ENCODE measurements at places on chromosomes 5 and 9. TPM values are rescaled to one million over a fixed set of nuclear protein-coding genes. Genes with fewer than 3 reads are reported as not detected.
A peak's percentile ranks its signal among the peaks of the same experiment; 100 is the strongest.

Gene LHX3
- not detected for total RNA-seq

Gene SPINK4
- total RNA-seq: not detected

Gene BSPRY
- 1.6 TPM for total RNA-seq

Gene FOXD4
- total RNA-seq: not detected

Gene ALDH7A1
- 24.7 TPM for total RNA-seq

Gene SHC3
- 2.7 TPM for total RNA-seq

Gene OR2Y1
- not detected for total RNA-seq

Gene PCDHGB3
- 4.6 TPM for total RNA-seq

Gene SNCB
- 1.3 TPM for total RNA-seq

Gene PCDHA9
- total RNA-seq: 0.03 TPM

Gene ENC1
- total RNA-seq: 5.5 TPM

GRCh38 chr5:158770506-158770905 is 329.2 kb downstream of the EBF1 start:
- DNase-seq: no peak

- peak; percentile 44 for DNase-seq
These were observed 398 bp upstream of the BASP1 start for GRCh38 chr5:17216974-17217492.

DNA sequence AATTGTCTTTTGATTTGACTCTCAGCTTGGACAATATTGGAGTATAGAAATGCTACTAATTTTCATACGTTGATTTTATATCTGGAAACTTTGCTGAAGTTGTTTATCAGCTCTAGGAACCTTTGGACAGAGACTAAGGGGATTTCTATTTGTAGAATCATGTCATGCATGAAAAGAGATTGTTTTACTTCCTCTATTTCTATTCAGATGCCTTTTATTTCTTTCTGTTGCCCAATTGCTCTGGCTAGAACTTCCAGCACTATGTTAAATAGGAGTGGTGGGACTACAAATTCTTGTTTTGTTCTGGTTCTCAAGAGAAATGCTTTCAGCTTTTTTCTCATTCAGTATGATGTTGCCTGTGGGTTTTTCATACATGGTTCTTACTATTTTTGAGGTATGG is 112.8 kb upstream of the CDH12 start:
- no peak for DNase-seq

DNA sequence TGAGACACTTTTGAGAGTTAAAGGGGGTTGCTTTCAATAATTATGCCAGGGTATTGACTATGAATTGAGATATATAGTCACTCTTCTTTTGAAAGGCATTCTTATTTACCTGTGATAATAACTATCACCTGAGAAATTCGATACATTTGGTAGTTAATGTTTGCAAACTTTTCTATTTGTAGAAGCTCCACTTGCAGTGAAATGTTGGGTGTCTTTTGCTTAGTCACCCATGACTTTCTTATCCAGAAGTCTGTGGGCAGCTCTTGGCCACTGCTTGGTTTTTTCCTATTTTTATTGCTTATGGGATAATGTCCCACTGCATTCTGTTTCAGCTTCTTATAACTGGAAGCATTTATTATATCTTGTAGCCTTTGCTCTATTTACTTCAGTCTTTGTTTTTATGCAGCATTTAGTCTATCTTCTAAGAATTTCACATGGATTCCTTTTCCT is 3.9 kb downstream of the MACIR start:
- DNase-seq: no peak

DNA sequence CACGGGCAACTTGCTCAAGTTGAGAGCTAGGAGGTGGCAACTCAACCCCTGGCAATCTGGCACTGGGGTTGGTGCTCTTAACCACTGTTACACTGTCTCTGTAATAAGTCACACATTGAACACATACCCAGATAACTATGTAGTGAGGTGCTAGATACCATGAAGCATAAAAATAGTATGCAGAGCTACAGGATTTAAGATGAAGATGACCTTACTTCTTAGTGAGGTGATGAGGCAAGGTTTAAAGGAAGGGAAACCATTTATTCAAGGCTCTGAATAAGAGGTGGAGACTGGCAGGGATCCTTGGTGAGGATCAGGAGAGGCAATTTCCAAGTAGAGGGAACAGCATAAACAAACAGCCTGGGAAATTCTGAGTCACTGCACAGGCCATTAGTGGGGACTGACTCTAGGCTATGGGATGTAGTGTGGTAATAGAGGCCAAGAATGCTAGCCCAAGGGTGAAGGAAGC is 67.6 kb upstream of the NR3C1 start:
- DNase-seq: no peak

- DNase-seq: no peak
These were observed 43.7 kb downstream of the SLC36A1 start for GRCh38 chr5:151491062-151491461.

DNA sequence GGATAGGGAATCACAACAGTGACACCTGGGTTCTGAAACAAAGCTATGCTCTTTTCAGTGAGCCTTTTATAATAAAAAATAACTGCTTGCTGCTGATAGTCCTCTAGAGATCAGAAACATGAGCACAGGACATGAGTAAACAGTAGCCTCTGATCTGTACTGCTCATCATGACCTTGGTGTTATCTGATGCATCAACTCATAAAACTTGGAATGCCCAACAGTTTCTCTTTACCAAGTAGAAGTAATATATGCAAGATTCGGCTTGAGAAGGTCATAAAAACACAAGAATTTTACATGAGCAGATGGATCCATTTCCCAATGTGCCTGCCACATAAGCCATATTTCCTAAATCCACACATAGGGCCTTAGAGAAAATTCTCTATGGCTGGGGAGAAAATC is 318.3 kb upstream of the GRAMD2B start:
- no peak for DNase-seq

GRCh38 chr9:119429302-119429701 is 60.1 kb upstream of the BRINP1 start:
- no peak for DNase-seq

- no peak for DNase-seq
These were observed 19.9 kb downstream of the CTNNA1 start for GRCh38 chr5:138772986-138773594.

GRCh38 chr5:32465076-32465475 is 20.5 kb upstream of the ZFR start:
- DNase-seq: no peak

- DNase-seq: no peak
These were observed 257.9 kb downstream of the MAN2A1 start for GRCh38 chr5:109947667-109948066.

GRCh38 chr9:113446323-113446740 is 17.2 kb upstream of the RGS3 start:
- DNase-seq: no peak

- no peak for DNase-seq
These were observed 29.7 kb upstream of the TDRD7 start for GRCh38 chr9:97382099-97382718.

DNA sequence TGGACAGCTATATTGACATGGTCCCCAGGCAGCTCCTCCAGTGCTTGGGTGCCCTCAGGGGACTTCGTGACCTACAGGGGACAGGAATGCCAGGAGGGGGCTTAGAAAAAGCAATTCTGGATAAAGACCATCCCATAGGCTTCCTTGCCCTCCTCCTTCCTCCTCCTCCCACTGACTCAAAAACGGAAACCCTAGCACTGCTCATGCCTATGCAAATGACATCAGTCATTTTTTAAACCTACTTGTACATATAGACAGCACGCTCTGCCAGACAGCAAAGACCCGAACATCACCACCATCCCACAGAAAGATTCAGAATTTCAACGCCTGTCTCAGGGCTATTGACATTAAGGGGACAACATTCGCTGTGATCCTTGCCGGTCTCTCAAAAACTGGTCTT is 11.0 kb downstream of the IGFBPL1 start:
- no peak for DNase-seq

DNA sequence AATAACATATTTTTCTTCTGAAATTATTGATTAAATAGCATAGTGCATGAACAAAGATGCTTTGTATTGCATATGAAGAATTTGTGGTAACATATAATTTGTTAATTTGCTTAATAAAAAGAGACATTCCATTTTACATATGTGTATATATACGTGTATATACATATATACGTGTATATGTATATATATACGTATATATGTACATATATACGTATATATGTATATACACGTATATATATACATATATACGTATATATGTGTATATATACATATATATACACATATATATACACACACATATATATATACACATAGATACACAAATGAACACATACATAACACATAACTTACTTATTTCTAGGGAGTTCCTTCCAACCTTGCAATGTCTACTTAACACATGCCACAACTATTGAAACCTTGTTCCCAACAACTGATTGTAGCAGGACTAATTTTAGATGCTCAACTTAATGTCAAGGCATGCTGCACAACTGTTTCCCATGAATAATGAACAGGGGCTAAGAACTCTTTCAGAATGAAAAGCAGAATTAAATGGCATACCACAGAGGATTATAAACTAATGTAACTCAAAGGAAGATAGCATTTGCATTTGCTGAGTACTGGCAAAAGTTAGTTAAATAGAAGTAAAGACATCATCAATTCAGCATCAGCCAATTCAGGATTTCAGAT is 17.4 kb downstream of the KIF24 start:
- DNase-seq: no peak

DNA sequence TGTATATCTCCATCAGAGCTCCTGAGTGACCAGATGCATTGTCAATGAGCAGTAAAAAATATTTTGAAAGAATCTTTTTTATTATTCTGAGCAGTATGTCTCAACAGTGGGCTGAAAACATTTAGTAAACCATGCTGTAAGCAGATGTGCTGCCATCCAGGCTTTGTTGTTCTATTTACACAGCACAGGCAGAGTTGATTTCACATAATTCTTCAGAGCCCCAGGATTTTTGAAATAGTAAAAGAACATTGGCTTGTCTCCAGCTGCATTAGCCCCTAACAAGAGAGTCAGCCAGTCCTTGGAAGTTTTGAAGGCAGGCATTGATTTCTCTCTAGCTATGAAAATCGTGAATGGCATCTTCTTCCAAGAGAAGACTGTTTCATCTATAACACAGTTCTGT is 25.2 kb upstream of the ENTREP1 start:
- no peak for DNase-seq

- no peak for DNase-seq
These were observed 16.2 kb downstream of the PHF2 start for GRCh38 chr9:93592643-93593021.

- peak; percentile 15 for DNase-seq
These were observed 44.2 kb downstream of the SARDH start for GRCh38 chr9:133693703-133694529.

DNA sequence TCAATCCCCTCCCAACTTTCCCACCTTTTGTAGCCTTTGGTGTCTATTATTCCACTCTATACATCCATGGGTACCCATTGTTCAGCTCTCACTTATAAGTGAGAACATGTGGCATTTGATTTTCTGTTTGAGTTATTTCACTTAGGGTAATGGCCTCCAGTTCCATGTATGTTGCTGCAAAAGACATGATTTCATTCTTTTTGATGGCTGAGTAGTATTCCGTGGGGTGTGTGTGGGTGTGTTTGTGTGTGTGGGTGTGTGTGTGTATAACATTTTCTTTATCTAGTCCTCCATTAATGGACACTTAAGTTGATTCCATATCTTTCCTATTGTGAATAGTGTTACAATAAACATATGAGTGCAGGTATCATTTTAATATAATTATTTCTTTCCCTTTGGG is 157.5 kb upstream of the FSTL4 start:
- DNase-seq: no peak

GRCh38 chr5:135322271-135322670 is 76.8 kb downstream of the MACROH2A1 start:
- no peak for DNase-seq

- DNase-seq: peak; percentile 77
These were observed 849 bp upstream of the MGAT1 start for GRCh38 chr5:180803181-180804128.

- DNase-seq: no peak
These were observed 133.1 kb upstream of the POU5F2 start for GRCh38 chr5:93874491-93874890.

- no peak for DNase-seq
These were observed 59.4 kb upstream of the BASP1 start for GRCh38 chr5:17157916-17158529.

- DNase-seq: no peak
These were observed 54.7 kb upstream of the SMARCA2 start for GRCh38 chr9:1960342-1961042.

GRCh38 chr9:129949821-129950220 is 93.2 kb downstream of the FNBP1 start:
- no peak for DNase-seq

DNA sequence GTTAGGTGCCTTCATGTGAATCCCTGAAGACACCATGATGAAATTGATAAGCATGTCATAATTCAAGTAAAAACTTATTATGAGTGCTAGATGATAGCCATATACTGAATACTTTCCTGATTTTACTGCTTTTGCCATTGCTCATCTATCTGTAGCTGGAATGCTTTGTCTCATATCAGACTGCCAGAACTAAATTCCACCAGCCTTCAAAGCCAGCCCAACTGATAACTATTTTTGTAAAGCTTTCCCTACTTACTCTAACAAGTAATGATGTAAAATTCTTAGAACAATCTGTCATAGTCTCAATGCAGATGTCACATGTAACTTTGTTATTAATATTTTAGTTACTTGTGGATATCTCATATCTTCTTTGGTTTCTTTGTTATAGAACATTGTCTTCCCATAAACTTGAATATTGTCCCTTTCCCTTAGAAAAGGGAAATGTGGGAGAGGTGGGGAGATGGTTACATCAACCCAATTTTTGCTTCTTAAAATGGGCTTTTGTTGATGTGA is 128.3 kb downstream of the ZCCHC7 start:
- DNase-seq: no peak

DNA sequence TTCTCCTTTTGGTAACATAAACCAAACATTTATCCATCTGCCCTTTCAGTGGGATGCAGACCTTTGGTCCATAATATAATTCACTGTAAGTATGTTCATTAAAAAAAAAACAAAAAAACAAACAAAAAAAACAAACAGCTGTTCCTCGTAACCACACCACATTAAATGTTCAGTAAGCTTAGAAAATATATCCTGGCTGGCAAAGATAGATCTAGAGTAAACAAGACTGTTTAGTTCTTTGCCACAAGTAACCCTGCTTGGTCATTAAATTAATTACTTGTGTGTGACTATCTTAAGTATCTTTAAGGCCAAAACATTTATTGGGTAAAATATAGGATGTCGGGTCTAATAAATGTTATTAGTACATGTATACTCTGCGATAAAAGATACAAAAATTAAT is 1717.1 kb downstream of the EFNA5 start:
- no peak for DNase-seq

DNA sequence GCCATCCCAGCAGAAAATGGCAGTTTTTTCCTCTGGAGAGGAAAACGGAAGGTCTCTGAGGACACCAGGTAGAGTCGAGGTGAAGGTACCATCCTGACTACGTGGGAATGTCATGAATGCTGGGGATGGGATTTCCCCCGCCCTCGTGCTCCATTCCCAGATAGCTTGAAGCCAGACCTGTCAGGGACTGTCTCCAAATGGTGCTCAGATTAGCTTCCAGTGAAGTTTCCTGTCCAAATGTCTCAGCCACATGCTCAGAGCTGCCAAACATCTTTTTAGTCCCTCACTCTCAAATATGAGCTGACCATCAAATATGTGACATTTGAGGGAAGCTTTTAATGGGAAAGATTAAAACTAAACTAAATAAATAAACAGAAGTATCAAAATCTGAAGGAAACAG is 7.6 kb upstream of the ANKRD34B start:
- DNase-seq: no peak

- DNase-seq: no peak
These were observed 322.1 kb downstream of the MED10 start for GRCh38 chr5:6056280-6056679.

GRCh38 chr9:110025551-110026170 is 182.3 kb downstream of the C9orf152 start:
- no peak for DNase-seq
